Germinal center (tissue), 1 donor: ENCODE measurements at places on chromosomes 4 and X.

- no peak for DNase-seq
These were observed 211.2 kb downstream of the CPEB2 start for GRCh38 chr4:15213302-15213970.

DNA sequence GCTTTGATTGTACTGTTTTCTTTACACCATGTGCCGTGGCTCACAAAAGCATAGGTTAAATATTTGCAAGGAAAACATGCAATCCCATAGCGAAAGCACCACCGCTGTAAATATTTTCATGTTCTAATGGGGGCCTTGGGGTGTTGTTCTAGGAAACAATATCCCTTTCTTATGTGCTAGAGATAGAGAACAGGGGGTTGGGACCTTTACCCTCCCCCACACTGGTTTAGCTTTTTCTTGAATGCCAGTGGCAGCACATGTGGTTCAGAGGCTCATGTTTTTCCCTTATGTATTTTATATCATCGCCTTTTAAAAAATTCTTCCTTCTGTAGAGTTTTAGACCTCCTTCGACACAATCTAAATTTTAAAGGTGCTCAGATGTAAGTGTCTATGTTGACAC lies 422.6 kb upstream of the TENM3 start:
- DNase-seq = no peak

DNA sequence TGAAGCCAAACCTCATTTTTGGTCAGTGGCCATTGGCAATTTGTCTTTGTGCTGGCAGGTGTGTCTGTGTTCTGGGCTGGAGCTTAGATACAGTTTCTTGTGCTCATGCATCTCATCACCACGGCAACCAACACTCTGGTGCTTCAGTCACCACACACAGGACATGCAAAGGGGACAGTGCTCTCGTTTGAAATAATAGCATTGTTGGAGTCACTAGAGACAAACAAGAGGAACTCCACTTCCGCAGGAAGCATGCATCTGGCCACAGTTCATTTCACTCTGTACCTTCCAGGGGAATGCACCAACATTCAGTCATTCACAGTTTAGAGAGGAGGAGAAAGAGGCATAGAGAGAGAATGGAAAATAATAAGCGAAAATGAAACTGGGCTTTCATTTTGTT lies 267.4 kb downstream of the ANK2 start:
- peak; percentile 40 for DNase-seq

DNA sequence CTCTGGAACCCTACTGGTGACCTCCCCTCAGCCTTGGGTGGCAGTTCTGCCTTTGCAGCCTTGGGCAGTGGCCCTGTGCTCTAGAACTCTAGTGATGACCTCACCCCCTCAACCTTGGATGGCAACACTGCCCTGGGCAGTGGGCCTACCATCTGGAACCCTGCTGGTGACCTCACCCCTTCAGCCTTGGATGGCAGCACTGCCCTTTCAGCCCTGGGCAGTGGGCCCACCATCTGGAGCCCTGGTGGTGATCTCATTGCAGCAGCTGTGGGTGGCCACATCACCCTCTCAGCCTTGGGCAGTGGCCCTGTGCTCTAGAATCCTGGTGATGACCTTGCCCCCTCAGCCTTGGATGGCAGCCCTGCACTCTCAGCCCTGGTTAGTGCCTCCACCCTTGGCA lies 129.3 kb downstream of the RBMX2 start:
- DNase-seq = no peak

GRCh38 chrX:33204889-33205288 lies 6.5 kb downstream of the DMD start:
- DNase-seq = no peak

DNA sequence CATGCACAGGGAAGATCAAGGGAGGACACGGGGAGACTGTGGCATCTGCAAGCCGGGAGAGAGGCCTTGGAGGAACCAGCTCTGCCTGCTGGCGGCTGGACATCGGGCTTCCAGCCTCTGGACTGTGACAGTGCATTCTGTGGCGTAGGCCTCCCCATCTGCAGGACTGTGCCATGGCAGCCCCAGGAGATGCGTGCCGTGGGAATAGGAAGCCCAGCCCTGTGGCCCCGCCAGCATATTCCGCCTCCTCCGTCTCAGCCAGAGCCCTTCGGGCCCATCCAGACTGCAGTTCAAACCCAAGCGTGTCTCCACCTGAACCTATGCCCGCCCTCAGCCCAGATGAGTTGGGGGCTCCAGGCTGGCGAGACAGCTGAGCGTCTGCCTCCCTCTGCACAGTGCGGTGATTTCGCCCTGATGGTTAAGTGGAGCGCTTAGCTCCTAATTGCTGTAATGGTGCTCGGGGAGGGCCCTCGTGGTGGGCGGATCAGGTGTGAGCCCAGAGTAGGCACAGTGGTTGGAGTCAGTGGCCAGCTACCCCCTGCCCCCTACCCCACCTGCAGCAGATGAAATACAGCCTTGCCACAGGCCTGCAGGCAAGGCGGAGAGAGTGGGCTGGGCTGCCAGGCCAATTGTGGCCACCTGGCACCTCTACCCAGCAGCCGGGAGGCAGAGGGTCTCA lies 133.9 kb downstream of the HMX1 start:
- DNase-seq = no peak

- DNase-seq = no peak
These were observed 257.8 kb downstream of the CAMK2D start for GRCh38 chr4:113503691-113504090.

DNA sequence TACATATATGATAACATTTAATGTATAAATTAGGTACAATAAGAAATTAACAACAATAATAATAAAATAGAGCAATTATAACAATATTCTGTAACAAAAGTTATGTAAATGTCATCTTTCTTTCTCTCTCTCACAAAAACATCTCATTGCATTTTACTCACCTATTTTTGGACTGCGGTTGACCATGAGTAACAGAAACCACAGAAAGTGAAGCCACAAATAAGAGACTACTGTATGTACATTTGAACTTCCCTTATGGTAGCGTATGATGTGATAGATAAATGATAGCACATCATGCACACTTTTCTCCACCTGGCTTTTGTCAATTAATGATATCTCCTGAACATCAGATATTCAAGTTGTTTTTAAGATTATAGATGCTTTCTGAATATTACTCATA lies 80.5 kb downstream of the HNRNPD start:
- DNase-seq = no peak

- no peak for DNase-seq
These were observed 143.6 kb upstream of the TEX13C start for GRCh38 chrX:125175991-125176584.

DNA sequence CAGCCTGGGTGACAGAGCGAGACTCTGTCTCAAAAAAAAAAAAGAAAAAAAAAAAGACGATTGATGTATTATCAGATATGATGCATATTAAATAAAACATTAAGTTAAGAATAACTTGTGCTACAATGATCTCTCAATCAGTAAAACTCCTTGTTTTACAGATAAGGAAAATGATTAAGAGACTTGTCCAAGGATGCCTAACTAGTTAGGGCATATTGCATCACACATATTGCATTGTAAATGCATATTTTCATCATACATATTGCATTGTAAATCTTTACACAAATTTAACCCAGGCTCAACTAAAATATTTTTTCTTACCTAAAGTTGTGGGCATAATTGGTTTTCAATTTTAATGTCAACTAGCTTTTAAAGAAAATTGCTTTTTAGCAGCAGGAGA lies 26.3 kb downstream of the TBCK start:
- no peak for DNase-seq

GRCh38 chr4:106529348-106530023 lies 160.9 kb upstream of the GIMD1 start:
- no peak for DNase-seq

DNA sequence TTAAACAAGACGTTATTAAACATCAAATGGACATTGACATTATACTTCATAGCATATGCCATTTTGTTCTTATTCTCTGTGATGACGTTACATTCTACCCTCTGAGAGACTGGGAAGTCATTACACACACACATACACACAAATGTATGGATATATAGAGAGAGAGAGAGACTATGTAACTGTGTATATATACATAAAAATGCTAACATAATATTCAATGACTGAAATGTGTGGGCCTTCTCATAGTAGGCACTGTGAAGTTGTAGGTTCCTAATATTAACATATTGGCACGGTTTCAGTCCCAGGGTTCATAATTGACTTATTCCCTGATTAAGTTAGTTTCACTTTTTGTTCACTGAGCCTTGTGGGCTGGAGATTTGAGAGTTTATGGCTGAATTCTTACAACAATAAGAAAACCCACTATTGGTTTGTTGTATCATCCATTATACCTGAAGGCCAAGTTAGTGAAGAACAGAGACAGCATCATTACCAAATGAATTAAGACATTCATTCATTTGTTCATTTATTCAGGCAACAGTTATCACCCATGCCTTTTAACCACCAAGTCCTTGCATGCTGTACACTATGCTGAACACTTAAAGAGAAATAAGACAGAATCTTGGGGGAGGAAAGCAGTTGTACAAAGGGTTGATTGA lies 68.5 kb downstream of the GAB1 start:
- DNase-seq = no peak

DNA sequence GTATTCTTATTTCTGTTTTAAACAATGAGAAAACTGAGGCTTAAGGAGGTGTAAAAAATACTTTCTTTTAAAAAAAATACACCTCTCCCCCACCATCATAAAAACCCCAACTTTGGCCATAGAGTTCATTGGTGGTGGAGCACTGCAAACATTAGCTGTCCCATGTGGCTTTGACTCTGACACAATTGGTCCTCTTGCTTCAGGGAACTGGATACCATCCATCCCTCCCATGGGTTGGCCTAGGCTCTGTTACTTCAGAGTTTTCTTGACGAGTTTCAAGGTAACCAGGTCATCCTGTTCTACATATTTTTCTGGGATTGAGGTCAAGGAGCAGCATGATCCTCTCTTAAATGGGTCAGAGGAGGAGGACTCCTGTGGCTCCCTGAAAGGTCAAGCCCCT lies 50.5 kb downstream of the TMEM164 start:
- DNase-seq = no peak

DNA sequence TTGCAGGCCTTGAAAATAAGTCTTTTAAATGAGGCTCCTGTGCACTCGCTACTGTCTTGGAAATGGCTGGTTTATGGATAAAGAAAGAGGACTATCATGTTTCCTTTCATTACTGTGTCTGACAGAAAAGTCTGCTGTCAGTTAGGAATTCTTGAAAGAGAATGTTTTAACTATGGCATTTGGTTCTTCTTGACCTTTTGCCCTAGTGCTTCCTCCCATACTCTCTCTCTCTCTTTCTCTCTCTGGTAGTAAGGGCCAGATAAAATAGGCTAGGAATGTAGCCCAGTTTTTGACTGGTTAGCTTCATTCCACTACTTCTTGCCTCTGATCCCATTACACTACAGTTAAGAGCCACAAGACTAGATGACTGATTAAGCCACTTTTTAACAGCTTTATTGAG lies 29.8 kb downstream of the YY2 start:
- DNase-seq = no peak

GRCh38 chr4:95095348-95095974 lies 337.7 kb downstream of the BMPR1B start:
- no peak for DNase-seq

GRCh38 chr4:173182403-173182802 lies 13.8 kb downstream of the GALNT7 start:
- no peak for DNase-seq

GRCh38 chrX:40623665-40624064 lies 437 bp downstream of the MPC1L start:
- no peak for DNase-seq

- DNase-seq = no peak
These were observed 28.1 kb upstream of the TXK start for GRCh38 chr4:48162162-48162561.

DNA sequence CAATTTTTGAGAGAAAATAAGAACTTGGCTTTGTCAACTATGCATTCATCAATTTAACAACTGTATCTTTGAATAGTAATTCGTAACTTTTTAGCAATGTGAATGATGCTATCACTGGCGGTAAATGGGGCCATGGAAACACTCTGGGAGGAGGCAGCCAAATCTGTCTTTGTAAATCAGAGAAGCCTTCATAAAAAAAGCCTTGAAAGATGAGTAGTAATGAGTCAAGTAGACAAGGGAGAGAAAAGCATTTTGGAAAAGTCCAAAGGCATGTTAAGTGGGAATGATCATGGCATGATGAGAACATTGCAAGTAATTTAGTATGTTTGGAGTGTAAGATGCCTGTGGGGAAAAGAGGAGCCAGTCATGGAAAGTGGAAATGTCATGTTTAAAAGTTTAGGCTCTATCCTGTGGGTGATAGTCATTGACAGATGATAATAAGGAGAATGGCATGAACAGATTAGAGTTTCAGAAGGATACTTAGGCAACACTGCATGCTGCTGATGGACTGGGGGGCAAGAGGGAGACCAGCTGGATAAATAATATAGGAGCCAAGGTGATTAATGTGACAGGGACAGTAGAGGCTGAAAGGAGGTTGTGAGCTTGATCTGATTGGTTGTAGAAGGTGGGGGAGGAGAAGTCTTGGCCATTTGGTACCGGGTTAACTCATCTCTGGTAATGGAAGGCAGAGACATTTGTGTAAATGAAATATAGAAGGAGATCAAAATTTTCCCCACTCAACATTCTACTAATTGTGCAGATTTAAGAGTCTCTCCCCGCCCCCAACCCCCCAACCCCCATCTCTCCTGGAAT lies 16.3 kb downstream of the SPRY1 start:
- DNase-seq = no peak

GRCh38 chr4:148248824-148249223 lies 193.4 kb downstream of the NR3C2 start:
- no peak for DNase-seq

GRCh38 chrX:101442085-101442484 lies 34.1 kb downstream of the HNRNPH2 start:
- no peak for DNase-seq

DNA sequence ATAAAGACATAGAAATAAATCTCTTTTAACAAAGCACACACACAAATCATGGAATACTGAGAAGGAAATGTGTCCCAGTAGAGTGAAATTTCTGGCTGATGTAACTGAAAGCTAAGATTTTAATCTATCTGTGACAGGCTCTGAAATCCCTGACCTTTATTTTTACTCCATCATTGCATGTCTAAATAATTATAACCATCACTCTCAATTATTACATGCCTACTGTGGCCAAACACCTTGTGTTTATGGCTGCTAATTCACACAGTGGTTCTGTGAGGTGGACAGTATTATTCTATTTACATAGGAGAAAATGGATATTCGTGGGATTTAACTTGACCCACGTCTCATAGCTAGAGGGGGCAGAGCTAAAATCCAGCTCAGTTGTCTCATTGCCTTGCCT lies 438.1 kb downstream of the TLL1 start:
- no peak for DNase-seq

GRCh38 chrX:155216940-155217440 lies 730 bp downstream of the VBP1 start:
- DNase-seq = peak; percentile 1
